HepG2 (cell line): ENCODE measurements at places on chromosomes 4 and X. TPM values are rescaled to one million over a fixed set of nuclear protein-coding genes. Genes with fewer than 3 reads are reported as not detected.

DNA sequence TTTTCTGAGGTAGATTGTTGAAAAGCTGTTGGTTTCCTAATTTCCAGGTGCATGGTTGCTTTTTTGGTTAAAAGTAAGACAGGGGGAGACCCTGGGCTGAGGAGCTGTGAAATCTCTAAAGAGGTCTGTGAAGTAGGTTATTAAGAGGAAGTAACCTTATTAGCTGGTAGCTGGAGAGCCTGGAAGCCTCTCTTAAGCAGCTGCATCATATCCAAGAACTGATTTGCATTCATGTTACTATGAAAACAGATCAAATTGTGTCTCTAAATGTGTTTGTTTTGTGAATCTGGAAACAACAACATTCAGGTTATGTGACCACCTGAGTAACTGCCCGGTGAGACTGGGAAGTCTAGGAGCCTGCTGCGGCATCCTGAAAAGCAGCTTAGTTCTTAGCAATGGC is 54.1 kb downstream of the ARHGAP10 start:
- DNase-seq, result no peak

TMPRSS11A gene
- not detected in 2 replicates for total RNA-seq

DNA sequence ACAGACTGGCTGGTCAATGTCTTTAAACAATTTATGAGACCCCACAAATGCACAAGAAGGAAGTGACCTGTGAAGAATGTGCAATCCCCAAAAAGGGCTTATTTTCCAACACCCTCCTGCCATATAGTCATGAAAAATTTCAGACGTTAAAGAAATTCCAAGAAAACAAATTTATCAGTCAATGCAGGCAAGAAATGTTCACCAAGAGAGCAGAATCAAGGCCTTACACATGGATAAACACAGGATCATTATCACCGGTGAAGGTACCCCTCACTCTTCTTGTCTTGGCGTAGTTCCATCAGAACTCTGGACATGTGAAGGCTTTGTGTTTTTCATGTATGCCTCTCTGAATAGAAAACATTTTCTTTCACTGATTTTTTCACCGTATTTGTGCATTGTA is 186.7 kb upstream of the GALNTL6 start:
- no peak for DNase-seq

DNA sequence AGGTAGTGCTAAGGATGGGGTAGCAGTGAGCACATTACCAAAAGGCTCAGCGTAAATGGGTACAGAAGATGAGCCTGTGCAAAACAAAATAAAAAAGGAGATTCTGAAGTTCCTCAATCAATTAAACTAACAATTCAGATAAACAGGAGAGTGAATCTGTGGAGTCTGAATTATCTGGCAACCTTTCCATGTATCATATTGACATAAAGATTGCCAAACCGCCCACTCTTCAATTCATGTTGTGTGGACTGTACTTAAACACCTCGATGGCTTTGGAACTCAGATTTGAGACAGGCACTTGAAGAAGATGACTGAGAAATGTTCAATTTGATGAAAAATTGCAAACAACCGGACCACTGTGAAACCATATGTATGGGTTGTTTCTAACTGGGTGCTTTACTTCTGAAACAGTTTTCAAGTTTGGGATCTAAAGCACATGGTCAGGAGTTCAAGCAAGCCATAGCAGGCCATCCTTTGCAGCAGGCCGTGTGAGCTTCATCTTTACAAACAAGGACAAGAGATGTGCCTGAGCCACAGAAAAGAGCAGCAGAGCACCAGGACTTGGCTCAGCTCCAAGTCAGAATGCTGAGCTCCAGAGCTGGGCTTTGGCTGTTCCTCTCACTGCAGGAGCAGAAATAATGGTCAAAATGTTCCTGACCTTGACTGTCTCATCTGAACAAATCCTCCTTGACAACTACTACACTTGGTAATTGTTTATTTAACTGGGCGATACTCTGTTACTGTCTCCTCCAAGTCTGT is 108.1 kb downstream of the MGST2 start:
- DNase-seq, result no peak

ADH1A gene
- 0.13 and 0.34 TPM in 2 replicates for total RNA-seq

PAGE2B gene
- not detected in 2 replicates for total RNA-seq

KLB gene
- 41.9 and 82.0 TPM in 2 replicates for total RNA-seq

- DNase-seq, result peak; percentile 58
Observed at GRCh38 chrX:23782455-23782854, 518 bp upstream of the SAT1 start.

FRG2 gene
- total RNA-seq, result not detected in 2 replicates

EPGN gene
- not detected in 2 replicates for total RNA-seq

GRCh38 chr4:75287738-75288517 is 226.3 kb downstream of the RCHY1 start:
- no peak for DNase-seq

FMR1NB gene
- not detected in 2 replicates for total RNA-seq

DNA sequence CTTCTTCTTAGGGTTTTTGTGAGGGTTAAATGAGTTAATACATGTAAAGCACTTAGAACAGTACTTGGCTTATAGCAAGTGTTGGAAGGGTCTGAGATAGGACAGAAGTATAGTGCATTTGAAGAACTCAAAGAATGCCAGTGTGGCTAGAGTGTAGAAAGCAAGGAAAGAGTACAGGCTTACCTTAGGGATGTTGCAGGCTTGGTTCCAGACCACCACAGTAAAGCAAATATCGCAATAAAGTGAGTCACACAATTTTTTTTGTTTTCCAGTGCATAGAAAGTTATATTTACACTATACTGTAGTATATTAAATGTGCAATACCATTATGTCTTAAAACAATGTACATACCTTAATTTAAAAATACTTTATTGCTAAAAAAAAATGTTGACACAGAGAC is 41.3 kb downstream of the KIF4A start:
- no peak for DNase-seq

GRCh38 chr4:184806229-184806550 is 19.6 kb downstream of the ACSL1 start:
- DNase-seq, result no peak

DNA sequence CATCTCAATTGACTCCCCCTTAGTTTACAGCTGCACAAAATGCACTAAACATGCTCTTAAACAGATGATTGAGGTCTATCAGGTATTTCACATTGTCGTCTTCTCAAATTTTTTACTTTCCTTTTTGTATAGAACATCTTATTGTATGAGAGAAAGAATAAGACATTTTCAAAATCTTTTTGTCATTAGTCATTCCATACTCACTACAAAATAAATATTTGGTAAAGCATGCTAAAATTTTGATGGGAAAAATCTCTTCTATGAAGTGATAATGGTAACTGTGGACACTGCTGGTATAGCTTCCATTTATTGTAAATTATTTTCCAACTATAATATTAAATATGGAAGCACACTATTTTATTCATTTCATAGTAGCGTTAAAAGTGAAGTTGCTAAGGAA is 185.6 kb upstream of the FSTL5 start:
- no peak for DNase-seq

GRCh38 chr4:140269369-140269768 is 104.1 kb upstream of the SCOC start:
- no peak for DNase-seq

CLNK gene
- not detected in 2 replicates for total RNA-seq

BST1 gene
- total RNA-seq, result 0.22 and 0.49 TPM in 2 replicates

DNA sequence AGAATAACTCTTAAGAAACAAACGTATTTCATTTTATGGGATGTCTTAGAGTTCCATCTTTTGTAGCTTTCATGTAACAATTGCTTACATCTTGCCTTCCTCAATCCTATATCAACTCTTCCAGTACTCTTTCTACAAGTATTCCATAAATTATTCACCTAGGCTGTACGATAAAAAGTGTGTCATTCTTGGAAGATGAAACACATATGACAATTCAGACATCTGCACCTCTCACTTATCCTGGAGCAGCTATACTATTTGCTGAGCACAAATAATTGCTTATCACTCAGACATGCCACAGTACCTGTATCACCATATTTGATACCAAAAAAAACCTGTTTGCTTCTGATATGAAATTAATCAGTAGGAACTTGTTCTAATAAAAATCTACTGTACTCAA is 1.0 kb downstream of the POF1B start:
- no peak for DNase-seq

- no peak for DNase-seq
Observed at GRCh38 chrX:41785685-41786084, 61.7 kb downstream of the GPR82 start.

DNA sequence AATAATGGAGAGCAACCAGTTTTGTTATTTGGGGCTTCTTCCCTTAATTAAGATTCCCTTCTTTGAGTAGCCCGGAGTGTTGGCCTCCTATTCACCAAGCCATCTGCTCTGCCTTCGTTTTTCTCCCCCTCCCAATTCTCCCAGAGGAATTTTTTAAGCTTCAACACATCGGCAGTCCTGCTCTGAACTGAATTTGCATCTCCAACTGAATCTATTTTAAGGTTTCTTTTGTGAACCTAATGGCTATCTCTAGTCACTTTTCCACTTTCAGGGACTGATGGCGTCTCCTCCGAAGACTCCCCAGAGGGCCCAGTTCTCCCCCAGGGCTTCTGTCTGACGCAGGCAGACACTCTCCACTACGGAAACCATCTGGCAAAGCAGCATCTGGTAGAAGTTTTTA is 280.2 kb downstream of the ADGRA3 start:
- no peak for DNase-seq

DNA sequence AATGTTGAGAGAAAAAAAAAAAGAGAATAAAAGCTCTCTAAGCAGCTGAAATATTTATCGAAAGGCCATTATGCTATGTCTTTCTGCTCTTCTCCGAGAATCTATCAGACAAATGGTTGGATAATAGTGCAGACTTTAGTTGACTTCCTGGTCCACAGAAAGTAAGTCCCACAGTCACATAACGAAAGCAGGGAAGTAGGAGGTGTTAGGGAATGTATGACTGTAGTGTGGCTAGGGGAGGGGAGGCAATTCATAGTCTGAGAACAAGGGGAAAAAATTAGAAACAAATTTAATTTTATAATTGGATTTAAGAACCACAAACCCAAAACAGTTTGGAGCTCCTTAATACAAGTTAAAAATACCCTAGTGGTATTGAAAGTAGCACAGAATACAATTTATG is 79.7 kb upstream of the VEGFC start:
- DNase-seq, result no peak

DNA sequence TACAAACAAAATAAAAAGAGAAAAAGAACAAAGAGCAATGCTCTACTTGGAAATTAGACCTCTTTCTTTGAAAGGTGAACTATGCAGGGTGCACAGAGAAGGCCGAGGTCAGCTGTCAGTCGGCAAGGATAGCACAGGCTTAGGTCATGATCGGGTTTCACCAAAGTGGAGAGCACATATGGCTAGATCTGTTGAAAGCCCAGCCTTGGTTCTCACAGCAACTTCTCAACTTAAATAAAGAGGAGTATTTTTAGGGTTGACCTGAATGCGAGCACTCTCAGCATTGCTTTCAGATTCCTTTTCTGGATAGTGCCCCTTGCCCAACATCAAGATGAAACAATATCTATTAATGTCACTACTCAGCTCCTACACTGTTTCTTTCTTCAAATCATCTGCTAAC is 122.9 kb upstream of the GPC4 start:
- no peak for DNase-seq

- DNase-seq, result no peak
Observed at GRCh38 chrX:141619336-141619735, 29.8 kb downstream of the SPANXA2 start.

SMIM31 gene
- total RNA-seq, result not detected in 2 replicates

DNA sequence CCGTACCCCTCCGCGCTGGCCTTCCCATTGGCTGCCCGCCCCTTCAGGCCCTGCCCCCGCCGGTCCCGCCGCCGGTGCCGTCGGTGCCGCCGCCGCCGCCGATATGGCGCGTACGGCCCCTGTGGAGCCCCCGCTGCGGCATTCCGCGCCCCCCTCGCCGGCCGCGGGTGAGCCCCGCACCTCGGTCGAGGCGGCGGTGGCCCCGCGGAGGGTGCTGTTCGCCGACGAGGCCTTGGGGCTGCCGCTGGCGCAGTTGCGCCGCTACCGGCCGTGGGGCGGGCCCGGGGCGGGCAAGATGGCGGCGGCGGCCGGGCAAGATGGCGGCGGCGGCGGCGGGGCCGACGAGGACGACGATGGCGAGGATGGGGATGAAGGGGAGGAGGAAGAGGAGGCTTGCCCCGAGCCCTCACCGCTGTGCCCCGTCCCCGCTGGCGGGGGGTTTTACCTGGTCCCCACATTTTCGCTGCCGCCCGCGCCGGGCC is at the start of gene PPP1R3F:
TSS of gene PPP1R3F (plus strand) at position 27 of the 482 bp plus-strand sequence. CDS start at position 104, 77 bp downstream.
- DNase-seq, result no peak

DNA sequence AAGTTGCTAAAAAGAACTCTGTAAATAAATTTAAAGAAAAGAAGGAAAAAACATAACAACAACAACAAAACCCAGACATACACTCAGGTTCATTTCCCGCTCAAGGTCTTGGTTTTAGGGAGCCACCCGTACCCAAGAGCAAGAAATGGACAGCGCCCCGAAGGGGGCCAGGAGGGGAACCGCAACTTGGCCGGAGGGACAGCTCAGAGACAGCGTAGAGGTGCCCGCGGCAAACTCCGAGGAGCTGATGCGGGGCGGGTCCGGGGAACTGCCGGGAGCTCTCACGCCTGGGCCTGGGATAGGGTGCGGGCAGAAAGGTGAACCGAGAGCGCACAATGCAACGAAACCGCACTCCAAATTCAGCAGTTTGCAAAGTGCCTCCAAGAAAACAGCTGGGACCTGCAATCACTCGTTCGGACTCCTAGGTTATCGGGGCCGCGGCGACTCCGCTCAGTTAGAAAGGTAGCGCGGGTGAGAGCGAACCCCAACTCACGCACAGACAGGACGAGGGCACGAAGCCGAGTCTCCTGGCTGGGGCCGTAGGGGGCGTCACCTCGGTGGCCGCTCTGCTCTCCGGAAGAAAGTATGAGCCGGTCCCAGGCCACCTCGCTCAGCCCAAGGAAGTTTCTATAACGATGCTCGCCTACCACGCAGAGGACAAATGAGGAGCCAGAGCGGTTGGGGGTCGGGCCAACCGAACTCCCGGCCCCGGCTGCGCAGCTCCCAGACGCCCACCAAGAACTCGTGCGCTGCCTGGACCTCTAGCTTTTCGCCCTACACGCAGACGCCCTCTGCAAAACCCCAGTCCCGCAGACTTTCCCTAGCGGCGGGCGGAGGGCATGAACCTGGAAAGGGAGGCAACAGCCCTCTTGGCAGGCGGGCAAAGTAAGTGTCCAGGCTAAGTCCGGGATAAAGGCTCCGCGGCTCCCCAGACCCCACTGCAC is 1.4 kb downstream of the NDNF start:
- DNase-seq, result no peak

GRCh38 chrX:97387004-97387403 is 503.3 kb downstream of the RPA4 start:
- DNase-seq, result no peak

MAOB gene
- 11.0 and 22.5 TPM in 2 replicates for total RNA-seq

UGT2B10 gene
- total RNA-seq, result 97.8 and 148 TPM in 2 replicates

- DNase-seq, result peak; percentile 75
Observed at GRCh38 chr4:122922877-122923511, 597 bp upstream of the NUDT6 start.

NAP1L3 gene
- total RNA-seq, result 0.10 and 0.13 TPM in 2 replicates

GASK1B gene
- 40.4 and 50.0 TPM in 2 replicates for total RNA-seq

GRCh38 chr4:27176400-27176799 is 315.8 kb downstream of the STIM2 start:
- peak; percentile 14 for DNase-seq

DNA sequence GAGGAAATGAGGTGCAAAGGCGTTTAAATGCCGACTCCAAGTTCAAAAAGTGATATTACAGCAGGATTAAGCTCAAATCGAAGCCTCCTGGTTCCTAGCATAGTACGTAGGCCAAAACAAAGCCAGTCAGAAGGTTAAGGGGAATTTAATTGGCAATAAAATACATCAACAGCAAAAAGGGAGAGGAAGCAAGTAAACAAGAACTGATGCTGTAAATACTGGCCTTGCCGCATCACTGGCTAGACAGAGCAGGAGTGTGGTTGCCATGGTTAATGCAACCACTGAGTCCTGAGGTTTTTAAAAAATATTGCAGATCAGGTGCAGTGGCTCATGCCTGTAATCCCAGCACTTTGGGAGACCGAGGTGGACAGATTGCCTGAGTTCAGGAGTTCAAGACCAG is 63.2 kb upstream of the FBXW7 start:
- DNase-seq, result no peak
